ENCODE measurements at places on chromosomes 4 and X. TPM values are rescaled to one million over a fixed set of nuclear protein-coding genes. Genes with fewer than 3 reads are reported as not detected.

PF4V1 gene
- not detected for total RNA-seq

PAPSS1 gene
- total RNA-seq = 82.0 TPM

PDE6B gene
- total RNA-seq = 4.8 TPM

SPIN2A gene
- 1.9 TPM for total RNA-seq

HELT gene
- not detected for total RNA-seq

SEC24B gene
- 32.9 TPM for total RNA-seq

CT45A3 gene
- total RNA-seq = not detected

SLC26A1 gene
- 3.0 TPM for total RNA-seq

HEPH gene
- total RNA-seq = 25.8 TPM

SH3RF1 gene
- 27.2 TPM for total RNA-seq

GAGE13 gene
- total RNA-seq = not detected

PSMD10 gene
- 53.2 TPM for total RNA-seq

KLHL13 gene
- total RNA-seq = 48.6 TPM

ATP8A1 gene
- total RNA-seq = 174 TPM
